Activated naive CD4-positive, alpha-beta T cell (primary cell): ENCODE measurements at places on chromosomes 1 and 21.

DNA sequence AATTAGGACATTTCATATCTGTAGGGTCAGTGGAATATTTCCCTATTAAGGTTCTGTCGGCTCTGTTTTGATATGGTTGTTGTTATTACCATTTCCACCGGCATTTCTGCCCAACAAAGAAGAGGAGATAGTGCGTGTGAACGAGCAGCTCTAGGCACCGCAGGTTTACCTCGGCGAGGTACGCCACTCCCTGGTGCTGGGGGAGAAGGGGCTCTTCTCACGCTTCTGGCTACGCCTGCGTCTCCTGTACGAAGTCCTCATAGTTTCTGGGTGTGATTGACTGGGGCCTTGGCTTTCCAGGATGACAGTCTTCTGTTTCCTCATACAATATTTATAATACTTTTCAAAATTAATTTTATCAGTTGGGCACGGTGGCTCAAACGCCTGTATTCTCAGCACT, 54.4 kb upstream of the DIP2A start:
- no peak for DNase-seq

GRCh38 chr1:207402744-207403143, 51.4 kb upstream of the CR2 start:
- DNase-seq, result no peak

DNA sequence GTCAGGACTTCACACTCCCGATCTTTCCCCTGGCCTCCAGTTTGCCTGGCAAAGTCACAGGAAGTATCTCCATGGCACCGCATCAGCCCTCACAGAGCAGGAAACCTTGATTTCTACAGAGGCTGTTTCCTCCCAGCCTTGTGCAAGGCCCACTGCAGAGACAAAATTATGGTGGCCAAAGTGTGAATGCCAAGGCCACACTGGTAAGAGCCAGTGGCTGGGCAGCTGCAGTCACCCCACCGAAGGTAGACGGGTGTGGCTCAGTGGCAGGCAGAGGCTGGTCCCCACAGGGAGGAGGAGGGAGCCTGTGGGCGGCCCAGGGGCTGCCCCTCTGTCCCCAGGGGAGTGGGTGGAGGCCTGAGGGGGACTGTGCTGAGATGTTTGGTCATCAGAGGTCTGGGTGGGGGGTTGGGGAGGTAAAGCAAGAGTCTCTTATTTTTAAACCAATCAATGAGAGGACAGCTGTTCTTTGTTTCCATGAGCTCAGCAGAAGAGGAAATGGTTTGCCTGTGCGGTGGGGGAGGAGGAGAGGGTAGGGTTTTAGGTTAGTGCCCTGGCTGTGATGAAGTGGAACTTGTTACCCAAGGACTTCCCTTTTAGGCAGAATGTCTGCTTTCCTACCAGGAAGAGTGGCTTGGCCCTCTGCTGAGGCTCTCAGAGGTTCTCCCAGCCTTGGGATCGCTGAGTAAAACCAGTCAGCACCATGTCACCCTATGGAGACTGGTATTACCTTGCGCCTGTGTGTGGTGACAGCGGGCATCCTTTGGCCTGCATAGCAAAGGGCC, 18.0 kb upstream of the BTG2 start:
- DNase-seq, result peak; percentile 51

DNA sequence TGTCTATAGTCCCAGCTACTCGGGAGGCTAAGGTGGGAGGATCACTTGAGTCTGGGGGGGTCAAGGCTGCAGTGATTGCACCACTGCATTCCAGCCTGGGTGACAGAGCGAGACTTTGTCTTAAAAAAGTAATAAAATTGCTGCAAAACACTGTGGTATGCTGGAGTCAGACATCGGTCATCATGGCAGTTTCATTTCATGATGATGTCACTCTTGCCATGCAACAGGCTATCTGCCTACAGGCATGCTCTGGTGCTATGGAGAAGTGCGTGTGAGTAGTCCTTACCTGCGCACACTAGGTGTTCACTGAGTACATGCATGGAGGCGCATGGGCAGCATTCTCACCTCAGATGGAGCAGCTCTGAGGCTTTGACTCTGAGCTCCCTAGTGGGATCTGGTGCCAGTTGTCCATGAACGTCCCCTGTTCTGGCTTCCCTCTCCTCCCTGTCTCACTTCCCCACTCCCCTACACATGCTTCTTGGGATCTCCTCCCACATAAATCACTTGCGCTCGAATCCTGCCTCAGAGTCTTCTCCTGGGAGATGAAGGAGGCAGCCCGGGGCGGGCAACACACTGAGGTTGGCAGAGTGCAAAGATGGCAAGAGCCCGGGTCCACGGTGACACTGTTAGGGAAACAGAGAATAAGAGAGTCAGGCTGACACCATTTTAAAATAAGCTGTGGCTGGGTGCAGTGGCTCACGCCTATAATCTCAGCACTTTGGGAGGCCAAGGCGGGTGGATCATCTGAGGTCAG, 10.4 kb upstream of the CELA3B start:
- no peak for DNase-seq

- no peak for DNase-seq
These were observed 20.7 kb upstream of the LGALS8 start for GRCh38 chr1:236502972-236503639.

DNA sequence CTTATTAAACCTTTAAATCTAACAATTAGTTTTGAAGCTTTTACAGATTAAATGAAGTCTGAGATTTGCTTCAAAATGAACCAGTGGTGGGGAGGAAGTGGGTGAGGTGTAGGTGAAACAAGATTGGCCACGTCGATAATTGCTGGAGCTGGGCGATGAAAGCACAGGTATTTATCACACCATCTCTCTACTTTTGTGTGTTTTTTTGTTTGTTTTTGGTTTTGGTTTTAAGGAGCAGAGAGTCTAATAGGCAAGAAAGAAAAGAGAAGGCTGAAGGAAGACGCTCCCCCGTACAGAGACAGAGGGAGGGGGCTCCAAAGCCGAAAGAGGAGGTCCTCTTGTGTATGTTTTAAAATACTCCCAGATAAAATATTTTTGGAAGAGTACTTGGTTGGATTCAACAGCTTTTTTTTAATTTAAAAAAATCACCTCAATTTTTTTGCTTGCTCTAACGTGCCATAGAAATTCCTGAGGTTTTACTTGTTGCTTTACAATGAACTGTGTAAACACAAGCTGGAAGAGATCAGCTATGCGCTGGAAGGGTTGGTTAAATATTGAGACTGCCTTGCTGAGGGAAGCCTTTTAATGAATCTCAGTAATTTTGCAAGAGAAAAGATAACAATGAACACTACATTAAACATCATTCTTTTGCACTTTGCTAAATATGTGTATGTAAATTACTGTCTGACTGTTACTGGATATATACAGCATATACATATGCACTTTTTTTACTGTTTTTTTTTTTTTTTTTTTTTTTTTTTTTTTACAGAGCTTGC, 6.7 kb upstream of the LGALS8 start:
- DNase-seq, result no peak

GRCh38 chr1:232014941-232015340, 388.4 kb downstream of the DISC1 start:
- DNase-seq, result no peak

DNA sequence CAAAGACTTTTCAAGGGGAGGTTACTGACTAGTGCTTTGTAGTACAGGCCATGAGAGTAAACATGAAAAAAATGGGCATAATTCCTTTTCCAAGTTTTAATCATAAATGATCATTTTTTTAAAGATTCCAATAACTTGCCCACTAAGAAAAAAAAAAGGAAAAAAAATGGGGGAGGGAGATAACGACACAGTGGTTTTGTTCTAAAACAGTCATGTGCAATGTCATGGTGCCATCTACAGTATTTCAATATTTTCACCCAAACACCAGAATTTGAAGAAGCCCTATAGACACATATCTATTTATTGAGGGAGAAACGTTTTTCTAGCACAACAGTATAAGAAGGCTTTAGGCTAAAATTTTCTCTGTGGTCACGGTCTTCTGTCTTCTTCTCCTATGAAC, 250.2 kb downstream of the LTN1 start:
- no peak for DNase-seq

GRCh38 chr1:206568256-206568655, 44.0 kb downstream of the EIF2D start:
- DNase-seq, result no peak

- DNase-seq, result no peak
These were observed 170.4 kb downstream of the RERE start for GRCh38 chr1:8646996-8647395.

DNA sequence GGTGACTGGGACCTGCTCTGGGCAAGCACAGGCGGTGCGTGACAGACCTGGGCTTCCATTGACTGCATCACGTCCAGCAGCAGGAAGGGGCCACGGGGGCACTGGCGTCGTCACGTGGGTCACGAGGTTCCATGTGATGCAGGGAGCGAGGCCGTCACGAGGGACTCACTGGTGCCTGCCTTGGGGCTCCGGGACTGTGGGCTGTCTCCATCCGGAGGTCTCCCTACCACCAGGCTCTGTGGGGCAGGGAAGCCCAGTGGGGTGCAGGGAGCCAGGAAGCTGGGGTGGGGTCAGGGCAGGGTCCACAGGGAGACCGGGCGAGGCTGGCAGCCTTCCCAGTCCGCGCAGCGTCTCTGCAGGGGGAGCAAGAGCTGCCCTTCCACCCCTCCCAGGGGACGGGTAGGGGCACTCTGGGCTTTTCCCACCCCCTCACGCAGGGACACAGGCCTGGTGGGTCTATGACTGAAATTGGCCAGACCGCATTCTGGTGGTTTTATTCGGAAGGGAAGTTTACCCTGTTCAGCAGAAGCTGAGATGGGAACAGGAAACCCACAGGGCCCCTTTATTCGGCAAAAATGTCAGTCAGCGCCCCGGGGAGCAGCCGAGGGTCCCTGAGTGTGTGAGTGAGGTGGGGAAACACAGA, 416 bp upstream of the TNFRSF14 start:
- peak; percentile 40 for DNase-seq

DNA sequence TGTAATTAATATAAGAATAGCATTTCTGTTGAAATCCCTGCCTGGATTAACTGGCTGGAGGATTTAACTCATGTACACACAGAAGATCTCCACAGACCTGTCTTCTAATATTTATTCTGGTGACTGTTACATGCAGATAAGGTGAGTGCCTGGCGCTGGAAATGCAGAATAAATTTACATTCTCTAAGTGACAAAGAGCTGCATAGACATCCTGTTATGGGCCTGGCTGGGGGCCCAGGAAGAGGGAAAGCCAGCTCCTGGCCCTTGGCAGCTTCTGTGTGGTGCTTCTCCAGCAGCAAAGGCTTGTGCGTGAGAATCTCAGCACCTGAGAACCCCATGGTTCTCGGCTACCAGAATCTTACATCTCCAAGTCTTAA, 446.6 kb downstream of the PTPRU start:
- no peak for DNase-seq

DNA sequence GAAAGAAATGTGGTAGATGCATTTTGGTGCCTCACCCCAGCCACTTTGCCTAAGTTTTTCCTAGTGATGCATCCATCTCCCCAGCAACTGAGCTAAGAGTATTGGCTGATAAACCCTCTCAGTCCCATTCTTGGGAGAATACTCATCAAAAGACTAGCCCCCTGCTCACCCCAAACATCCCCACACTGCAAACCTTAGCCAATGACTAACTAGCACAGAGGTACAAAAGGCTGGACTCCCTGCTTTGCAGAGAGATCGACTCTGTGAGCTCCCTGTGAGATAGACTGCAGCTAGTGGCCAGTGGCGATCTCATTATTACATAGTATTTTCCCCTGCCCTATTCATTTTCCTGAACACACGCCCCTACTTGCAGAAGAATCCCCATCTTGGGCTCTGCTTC, 155.3 kb downstream of the HHIPL2 start:
- DNase-seq, result no peak

DNA sequence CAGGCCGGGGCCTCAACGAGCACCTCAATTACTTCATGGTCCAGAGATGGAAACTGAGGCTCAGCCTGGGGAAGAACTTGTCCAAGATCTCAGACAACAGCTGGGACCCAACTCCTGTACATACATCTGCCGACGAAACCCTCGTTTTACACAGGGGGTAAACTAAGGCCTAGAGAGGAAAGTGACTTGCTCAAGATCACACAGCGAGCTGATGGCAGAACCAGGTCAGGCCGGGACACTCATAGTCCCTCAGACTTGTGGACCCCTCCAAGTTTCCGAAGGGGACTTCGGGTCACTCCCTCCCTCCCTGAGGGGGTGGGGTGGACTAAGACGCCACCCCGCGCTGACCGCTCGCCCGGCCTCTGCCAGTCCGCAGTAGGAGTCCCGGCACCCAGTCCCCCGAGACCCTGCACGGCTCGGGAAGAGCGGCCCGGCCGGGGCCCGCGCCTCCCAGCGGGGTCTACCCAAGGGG, 430 bp downstream of the WASF2 start:
- DNase-seq, result no peak

- DNase-seq, result no peak
These were observed 71.2 kb downstream of the SNRPE start for GRCh38 chr1:203932556-203932955.

GRCh38 chr1:234600418-234601281, 9.3 kb downstream of the IRF2BP2 start:
- DNase-seq, result no peak

GRCh38 chr1:20997602-20998224, 179.0 kb downstream of the EIF4G3 start:
- DNase-seq, result no peak

DNA sequence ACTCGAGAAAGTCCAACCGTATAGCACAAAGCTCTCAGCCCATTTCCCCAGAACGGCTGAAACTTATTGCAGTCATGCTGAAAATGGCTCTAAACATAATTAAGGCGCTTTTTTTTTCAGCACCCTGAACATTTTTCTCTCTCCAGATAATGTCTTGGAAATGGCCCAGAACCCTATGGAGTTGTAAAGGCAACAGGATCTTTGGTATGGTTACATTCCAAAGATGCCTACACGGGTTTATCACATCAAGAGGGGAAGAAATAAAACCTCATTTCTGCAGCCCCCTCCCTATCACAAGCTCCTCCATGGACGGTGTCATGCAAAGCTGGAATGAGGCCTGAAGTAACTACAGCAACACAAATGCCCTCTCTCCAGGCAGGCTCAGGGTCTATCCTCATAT, 126.4 kb upstream of the GALNT2 start:
- no peak for DNase-seq

DNA sequence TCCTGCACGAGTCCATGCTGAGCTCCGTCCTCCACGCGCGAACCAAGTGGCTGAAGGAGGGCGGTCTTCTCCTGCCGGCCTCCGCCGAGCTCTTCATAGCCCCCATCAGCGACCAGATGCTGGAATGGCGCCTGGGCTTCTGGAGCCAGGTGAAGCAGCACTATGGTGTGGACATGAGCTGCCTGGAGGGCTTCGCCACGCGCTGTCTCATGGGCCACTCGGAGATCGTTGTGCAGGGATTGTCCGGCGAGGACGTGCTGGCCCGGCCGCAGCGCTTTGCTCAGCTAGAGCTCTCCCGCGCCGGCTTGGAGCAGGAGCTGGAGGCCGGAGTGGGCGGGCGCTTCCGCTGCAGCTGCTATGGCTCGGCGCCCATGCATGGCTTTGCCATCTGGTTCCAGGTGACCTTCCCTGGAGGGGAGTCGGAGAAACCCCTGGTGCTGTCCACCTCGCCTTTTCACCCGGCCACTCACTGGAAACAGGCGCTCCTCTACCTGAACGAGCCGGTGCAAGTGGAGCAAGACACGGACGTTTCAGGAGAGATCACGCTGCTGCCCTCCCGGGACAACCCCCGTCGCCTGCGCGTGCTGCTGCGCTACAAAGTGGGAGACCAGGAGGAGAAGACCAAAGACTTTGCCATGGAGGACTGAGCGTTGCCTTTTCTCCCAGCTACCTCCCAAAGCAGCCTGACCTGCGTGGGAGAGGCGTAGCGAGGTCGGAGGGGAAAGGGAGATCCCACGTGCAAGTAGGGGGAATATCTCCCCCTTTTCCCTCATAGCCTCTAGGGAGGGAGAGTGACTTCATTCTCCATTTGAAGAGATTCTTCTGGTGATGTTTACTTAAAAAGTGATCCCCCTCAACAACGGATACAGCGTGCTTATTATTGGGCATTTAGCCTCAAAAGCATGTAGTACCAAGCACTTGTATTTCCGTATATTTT, 991 bp downstream of the PRMT6 start:
- DNase-seq, result no peak

- no peak for DNase-seq
These were observed 722.3 kb downstream of the PLA2G4A start for GRCh38 chr1:187551061-187551460.
